ENCODE measurements at places on chromosomes 3 and 15. TPM values are rescaled to one million over a fixed set of nuclear protein-coding genes. Genes with fewer than 3 reads are reported as not detected.
A peak's percentile ranks its signal among the peaks of the same experiment; 100 is the strongest.

DNA sequence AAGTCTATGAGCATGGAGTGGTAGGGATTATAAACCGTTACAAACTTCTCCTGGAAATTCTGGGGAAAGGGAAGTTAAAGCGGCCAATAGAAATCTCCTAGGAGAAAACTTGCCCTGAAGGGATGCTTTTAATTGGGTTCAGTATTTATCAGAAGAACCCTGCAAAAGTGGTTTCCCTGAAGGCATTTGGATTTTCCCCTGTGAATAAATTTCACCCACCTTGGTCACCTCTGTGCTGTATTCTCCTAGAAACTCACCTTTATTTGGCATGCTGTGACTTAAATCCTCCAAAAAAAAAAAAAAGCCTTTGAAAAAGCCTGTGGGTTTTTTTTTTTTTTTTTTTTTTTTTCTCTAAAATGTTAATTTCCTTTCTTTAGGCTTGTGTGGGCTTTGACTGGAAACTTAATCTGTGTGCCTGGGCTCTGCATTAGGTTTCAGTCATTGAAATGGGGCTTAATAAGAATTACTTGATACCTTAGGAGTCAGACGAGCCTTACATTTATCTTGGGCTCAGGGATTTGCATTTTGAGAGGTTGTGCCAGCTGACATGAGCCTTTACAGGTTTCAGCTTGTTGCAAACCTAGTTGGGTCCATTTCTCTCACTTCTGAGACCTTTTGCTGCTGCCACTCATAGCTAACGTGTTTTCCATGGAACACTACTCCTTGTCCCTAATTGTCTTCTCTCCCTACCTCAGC lies 22.0 kb downstream of the TGFBR2 start:
- DNase-seq: peak; percentile 48

GRCh38 chr3:108342837-108343486 lies 46.6 kb downstream of the HHLA2 start:
- peak; percentile 29 for DNase-seq

DNA sequence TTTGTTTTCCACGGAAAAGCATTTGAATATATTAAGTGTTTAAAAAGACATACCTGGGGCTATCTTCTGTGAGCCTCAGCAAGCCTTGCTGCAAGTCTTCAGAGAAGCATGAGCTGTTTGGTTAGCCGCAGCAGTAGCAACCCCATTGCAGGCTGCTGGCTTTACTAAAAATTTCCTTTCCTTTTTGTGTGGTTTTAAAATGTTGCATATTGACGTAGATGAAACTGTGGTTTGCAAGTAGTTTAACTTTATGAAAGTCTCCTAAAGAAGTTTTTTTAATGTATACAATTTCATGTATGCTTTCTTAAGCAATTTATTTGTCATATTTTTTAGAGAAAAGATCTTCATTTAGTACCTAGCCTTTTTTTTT lies at the start of gene GPR171:
TSS of gene GPR171 (minus strand) at position 166 of the 370 bp plus-strand sequence. CDS start 3,830 bp downstream, outside the sequence.
- no peak for DNase-seq

IRAK2 gene
- 8.2 TPM for total RNA-seq

C3orf52 gene
- total RNA-seq: 10.9 TPM

- peak; percentile 68 for DNase-seq
These were observed 7.9 kb upstream of the PDE8A start for GRCh38 chr15:84973492-84974460.

- DNase-seq: no peak
These were observed 241.8 kb downstream of the ADAMTS17 start for GRCh38 chr15:100099976-100100375.
